ENCODE measurements at places on chromosomes 7 and 10.

DNA sequence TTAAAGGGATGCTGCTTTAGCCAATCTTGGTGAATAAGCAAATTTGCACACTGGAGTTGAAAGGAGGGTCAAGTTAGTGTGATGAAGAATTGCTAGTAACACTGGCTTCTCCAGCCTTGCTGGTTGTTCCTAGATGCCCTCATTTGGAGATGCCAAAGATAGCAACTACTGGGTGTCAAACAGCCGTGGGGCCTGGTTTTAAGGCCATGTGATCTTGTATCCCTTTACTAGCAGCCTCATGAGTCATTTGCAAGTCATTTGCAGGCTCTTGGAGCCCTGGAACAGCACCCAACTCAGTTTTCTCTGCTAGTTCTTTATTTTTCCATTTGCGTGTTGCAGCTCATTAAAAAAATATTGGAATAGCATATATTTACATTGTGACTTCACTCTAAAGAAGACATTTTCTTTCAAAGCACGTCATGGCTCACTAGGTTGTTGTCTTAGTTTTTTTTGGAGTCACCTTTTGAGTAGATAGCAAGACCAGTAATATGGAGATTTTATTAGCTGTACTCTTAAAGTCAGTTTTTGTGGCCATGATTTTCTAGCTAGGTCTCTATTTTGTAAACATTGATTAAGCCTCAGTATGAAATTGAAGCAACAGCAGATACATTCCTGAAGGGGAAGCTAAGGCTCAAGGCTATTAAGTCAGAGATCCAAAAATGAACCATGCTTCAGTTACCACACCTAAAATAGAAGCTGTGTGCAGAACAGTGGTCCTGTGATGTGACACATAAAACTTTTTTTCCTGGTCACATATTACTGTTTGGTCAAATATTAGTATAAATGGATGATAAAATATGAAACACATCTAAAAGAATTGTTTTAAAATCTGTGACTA is 1.3 kb downstream of the LSMEM1 start:
- no peak for DNase-seq

- DNase-seq: no peak
Measured at GRCh38 chr7:7524121-7524520, 11.6 kb downstream of the COL28A1 start.

DNA sequence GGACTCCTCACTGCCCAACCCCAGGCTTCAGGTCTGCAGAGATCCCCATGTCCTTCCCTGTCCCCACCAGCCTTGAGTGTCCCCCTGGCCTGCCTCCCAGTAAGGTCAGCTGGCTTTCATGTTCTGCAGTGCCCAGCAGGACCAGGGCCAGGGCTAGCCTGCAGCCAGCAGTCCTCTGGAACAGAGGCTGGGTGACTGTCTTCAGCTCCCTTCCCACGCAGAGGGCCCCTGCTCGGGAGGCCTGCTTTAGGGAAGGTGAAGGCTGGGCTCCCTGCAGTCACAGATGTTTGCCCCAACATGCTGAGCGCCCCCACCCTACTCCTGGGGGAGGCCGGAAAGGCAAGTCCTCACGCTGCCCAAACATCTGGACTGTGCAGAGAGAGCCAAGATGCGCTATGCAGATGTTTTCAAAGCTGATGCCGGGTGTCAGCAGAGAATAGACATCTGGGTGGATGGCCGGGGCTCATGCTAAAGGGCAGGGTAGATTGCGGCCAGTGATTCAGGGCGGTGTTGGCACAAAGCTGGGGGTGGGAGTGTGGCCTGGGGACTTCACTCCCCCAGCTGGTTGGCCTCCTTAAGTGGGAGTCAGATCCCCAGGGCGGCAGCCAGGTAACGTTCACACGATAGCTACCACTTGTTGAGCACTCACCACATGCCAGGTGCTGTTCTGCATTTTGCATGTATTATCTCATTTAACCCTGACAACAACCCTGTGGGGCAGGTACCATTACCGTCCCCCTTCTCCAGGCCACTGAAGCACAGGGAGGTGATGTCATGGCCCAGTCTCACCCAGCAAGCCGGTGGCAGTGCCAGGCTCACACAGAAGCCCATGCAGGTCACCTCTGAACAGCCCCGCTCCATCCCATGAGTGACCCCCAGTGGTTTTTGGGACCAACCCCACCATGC is 71.2 kb upstream of the COL13A1 start:
- DNase-seq: no peak

DNA sequence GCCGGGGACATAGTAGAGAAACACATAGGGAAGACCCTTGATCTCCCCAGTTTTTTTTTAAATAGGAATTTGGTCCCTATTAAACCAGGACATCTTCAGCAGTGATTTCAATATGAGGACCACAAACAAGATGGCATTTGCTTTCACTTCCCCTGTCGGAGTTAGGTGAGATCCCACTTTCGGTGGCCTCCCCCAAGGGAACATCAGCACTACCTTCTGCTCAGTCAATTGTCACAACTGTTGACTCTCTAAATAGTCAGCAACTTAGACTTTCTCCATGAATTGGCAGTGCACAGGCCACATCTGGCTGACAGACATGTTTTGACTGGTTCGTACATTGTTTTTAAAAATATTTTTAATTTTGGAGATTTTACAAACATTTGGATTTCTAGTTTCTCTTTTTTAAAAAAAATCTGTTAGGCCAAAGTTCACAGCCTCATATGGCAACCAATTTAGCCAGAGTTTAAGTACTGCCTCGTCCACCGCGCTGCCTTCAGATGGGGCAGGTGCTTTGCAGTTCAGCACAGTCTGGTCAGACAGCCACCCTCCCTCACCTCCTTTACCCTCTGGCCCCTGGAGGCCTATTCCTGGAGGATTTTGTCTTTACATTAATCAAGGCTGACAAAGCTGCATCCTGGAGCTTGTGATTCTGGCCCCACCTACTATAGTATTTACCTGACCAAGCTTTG is 139.2 kb upstream of the PRR15 start:
- no peak for DNase-seq

DNA sequence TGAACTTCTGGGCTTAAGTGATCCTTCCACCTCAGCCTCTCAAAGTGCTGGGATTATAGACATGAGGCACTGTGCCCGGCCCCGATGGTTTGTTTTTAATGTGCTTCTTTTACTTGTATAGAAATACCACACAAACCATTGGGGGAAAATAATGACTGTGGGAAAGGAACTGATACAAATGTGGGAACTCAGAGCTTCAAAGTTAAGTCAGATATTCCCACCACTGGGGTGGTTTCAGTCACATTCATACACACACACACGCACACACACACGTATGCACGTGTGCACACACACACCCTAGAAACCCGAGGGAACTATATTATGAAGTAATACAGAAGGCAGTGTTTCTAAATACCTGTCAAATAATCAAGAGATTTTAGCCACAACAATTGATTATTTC is 17.0 kb downstream of the CPA4 start:
- no peak for DNase-seq

DNA sequence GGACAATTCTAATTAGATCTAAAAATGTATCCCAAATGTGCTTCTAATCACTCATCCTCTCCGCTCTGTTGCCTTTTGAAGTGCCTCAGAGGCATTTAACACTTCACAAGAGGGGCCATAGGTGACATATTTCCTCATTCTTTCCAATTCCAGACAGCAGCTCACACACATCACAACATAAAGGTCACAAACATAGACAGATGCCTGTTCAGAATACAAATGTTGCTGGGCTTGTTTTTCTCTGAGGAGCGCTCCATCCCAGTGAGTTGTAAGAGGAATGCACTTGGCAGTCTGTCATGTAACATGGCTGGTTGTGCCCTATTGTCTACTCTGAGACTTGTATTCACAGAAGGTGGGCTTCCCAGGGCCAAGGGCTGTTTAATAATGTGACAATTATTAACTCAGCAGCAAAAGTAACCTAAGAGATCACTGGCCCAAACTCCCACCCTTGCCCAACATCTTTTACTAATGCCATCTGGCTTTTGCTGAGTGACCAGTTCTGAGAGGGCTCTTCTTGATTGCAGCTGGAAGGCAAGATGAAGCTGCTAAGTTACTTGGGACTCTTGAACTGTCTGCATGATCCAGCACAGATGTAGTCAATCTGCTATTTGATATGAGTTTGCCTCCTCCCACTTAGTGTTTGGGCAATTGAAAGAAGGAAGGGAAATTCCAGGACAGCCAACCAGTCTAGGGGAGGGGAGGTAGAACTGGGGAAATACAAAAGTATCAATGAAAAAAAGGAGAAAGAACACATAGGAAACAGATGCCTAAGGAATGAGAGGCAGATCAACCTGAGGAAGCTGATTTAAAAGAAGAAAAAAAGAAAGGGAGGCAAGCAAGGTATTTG is 13.6 kb downstream of the PON2 start:
- DNase-seq: no peak

DNA sequence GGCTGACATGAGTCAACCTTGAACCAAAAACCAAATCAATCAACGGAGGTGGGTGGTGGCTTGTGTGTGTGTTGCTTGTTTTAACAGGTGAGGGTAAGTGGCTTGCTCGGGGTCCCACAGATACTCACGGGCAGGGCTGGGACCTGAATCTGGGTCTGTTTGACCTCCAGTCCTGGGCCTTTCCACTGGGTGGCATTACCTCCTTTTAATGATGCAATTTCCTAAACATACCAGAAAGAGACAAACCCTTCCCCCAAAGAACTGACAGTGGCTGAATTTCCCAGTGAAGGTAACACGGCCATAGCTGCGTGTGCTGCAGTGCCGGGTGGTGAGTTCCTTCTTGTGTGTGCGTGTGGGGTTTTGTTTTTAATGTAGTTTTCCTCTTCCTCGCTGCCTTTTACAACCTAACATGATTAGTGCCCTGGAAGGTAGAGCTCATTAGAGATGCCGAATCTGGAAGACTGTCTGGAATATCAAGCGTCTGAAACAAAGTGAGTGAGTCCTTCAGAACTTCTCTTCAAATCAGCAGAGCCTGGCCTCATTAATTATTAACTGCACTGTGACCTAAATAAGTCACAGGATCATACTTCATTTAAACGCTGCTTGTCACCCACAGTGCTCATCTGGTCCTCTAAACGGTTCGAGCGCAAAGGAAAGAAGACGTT is 166.1 kb upstream of the TCERG1L start:
- DNase-seq: no peak

- no peak for DNase-seq
Measured at GRCh38 chr7:56229631-56230030, 113.4 kb upstream of the NUPR2 start.

- no peak for DNase-seq
Measured at GRCh38 chr7:87038993-87039690, 20.3 kb downstream of the ELAPOR2 start.

DNA sequence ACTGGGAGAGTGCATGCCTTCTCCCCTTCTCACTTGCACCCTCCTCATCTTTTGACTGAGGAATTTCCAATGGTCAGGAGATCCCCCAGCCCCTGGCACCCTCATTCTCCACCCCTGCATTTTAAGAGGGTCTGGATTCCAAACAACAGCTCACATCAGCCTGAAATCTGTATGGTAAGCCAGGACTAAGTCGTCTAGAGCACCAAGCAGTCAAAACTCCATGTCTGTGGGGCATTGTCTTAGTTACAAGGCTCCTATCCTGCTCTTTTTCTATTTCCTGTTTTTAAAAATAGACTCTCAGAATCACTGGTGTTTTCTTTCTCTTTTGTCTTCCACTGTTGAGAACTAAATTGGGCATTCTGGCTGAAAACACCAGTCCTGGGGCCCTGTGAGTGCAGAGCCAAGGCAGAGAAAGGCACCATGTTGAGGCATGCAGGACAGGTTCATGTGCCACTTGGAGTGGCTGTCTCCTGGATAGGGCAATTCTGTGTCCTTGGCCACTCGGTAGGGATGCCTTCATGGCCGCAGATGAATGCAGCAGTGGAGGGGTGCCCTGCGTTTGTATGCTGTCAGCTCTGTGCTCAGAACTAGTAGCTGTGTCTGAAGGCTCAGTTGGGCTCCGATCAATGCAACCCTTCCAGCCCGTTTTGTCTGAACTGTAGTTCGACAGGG is 216.6 kb upstream of the YAE1 start:
- no peak for DNase-seq

GRCh38 chr7:38323156-38323555 is 49.7 kb upstream of the TARP start:
- no peak for DNase-seq

DNA sequence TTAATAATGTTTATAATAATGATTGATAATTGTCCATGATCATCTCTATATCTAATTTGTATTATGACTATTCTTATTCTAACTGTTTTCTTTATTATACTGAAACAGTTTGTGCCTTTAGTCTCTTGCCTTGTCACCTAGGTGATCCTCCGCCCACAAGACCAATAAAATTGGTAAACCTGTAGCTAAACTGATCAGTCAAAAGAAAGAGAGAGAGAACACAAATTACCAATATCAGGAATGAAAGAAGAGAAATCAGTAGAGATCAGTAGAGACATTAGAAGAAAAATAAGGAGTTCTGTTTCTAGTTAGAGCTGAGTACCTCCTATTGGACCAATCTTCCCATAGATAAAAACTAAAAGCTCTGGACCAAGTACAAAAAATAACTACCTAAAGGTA is 6.1 kb upstream of the COA1 start:
- DNase-seq: no peak

DNA sequence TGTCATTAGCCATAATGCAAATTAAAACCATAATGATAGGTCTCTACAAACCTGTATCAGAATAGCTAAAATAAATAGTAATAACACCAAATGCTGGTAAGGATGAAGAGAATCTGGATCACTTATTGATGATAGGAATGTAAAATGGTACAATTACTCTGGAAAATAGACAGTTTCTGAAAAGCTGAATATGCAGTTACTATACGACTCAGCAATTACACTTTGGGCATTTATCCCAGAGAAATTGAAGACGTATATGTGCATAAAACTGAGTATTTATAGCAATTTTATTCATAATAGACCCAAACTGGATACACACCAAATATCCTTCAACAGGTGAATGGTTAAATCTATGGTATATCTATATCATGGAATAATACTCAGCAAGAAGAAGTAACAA is 7.9 kb downstream of the RPA3 start:
- DNase-seq: no peak

DNA sequence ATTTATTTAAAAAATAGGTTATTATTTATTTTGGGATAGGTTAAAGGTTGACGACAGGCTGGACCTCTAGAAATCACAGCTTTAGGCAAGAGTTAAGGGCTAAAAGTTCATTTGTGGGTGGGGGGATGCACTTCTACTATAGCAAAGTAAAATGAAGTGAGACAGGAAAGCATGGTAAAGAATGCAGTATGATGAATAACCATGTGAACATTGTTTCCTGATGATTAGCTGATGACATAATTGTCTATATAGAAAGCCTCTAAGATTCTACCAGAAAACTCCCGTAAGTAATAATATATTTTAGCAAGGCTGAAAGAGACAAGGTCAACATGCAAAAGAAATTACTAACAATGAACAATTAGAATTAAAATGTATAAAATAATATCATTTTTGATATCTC is 25.7 kb upstream of the PRSS37 start:
- DNase-seq: no peak

GRCh38 chr7:5303061-5303460 is 20.3 kb downstream of the SLC29A4 start:
- DNase-seq: no peak

- DNase-seq: no peak
Measured at GRCh38 chr7:85154282-85154937, 32.4 kb downstream of the SEMA3D start.

GRCh38 chr7:158924956-158925355 is 68.6 kb downstream of the DYNC2I1 start:
- DNase-seq: no peak
